Lung (tissue), 17 donors: ENCODE measurements at places on chromosomes 4 and X.

DNA sequence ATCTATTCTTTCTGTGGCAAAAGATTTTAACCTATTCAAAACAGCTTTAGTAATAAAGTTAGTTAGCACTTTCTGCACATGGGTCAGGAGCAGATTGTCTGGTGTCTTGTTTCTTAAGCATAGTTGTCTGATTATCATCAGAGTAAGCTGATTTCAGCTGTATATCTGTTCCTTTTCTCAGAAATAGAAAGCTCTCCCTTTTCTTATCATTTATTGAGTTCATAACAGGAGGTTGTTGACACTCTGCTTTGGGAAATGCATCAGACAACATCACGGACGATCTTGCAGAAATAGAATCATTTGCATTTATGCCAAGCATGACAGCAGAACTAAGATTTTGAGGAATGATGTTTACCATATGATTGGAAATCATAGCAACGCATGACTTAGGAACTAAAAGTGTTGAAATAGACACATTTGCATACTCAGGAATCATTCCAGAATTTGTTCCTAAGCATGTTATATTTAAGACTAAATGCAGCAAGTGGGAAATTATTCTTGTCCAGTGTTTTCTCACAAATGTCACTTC is 66.7 kb downstream of the RBMX2 start:
- no peak for DNase-seq

- DNase-seq = no peak
Measured at GRCh38 chrX:154800478-154801210, 4.6 kb downstream of the MPP1 start.

DNA sequence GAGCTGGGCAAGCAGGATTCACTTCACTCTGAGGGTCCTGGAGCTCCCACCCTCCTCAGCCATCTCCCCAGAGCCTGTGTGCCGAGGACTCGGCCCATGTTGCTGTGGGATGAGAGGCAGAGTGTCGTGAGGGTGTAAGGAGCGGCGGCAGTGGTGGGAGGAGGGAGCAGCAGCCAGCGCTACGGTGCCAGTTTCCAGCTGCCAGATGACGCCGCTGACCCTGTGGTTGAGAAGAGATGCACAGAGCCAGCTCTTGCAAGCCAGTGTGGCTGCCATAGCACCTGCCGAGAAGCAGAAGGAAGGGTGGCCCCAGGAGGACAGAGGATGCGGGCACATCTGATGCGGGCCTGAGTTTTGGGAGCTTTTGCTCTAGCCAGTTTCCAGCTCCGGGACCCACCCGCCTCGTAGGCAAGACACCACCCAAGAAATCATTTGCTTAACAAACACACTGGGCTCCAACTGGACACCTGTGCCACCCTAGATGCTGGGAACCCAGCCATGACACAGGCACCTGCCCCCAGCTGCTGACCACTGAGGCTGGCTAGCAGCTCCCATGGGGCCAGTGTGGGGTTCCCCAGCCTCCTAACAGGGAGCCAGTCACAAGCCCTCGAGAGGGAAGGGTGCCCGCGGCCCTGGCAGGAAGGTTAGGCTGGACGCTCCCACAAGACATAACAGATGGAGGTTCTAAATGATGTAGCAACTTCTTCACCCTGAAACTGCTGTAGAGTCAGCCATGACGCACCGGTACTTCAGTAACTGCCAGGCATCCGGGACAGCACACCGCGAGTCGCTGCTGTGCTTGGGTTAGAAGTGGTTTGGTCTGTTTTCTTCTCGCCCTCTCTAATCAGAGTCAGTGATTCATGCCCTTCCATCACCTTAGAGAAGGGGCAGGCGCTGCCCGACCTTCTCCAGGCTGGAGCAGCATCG is 8.9 kb downstream of the MSANTD1 start:
- DNase-seq = no peak

DNA sequence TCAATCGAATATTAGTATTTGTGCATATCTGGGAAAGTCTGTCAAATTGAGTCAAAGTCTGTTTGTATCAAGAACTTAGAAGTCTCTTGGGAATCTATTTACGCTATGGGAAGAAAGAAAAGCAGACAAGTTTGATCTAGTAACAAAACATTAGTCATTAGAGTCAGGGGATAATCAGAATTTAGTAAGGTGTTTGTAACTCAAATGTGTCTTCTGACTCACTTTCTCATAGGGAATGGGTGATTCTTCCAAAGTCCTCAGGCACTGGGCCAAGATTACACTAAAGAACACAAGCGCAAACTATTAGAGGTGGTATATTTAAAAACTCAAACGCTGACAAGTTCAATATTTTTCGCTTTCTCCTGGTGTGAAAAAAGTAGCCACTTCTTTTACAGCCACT is 926.5 kb downstream of the PDHA2 start:
- peak; percentile 1 for DNase-seq

GRCh38 chr4:186537843-186538521 is 17.4 kb downstream of the MTNR1A start:
- DNase-seq = no peak

GRCh38 chrX:30613721-30614120 is 36.2 kb upstream of the TASL start:
- no peak for DNase-seq

- DNase-seq = no peak
Measured at GRCh38 chr4:169675825-169676224, 55.4 kb downstream of the CLCN3 start.

GRCh38 chrX:16834806-16835205 is 35.4 kb downstream of the RBBP7 start:
- no peak for DNase-seq
